T-helper 1 cell (primary cell): ENCODE measurements at places on chromosomes 13 and 19.

GRCh38 chr13:94112227-94112626 lies 367.3 kb downstream of the DCT start:
- no peak for DNase-seq

GRCh38 chr19:28554321-28555091 lies 658.4 kb downstream of the UQCRFS1 start:
- no peak for DNase-seq

DNA sequence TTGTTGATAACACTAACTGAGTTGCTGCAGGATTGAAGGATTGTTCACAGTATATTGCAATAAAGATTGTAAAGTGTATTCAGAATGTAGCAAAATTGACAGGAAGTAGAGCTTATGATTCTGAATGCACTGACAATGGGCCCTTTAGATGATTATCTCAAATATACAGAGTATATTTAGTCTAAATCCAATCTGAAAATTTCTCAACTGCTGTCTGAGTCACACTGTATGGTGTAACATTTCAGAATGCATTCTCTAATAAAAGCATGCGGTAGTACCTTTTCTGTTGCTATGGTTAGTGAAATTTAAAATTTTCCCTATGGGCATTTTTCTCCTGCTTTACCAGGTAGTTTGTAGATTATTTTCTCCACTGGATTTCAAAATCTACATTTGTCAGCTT lies 365.2 kb downstream of the PCDH17 start:
- no peak for DNase-seq

DNA sequence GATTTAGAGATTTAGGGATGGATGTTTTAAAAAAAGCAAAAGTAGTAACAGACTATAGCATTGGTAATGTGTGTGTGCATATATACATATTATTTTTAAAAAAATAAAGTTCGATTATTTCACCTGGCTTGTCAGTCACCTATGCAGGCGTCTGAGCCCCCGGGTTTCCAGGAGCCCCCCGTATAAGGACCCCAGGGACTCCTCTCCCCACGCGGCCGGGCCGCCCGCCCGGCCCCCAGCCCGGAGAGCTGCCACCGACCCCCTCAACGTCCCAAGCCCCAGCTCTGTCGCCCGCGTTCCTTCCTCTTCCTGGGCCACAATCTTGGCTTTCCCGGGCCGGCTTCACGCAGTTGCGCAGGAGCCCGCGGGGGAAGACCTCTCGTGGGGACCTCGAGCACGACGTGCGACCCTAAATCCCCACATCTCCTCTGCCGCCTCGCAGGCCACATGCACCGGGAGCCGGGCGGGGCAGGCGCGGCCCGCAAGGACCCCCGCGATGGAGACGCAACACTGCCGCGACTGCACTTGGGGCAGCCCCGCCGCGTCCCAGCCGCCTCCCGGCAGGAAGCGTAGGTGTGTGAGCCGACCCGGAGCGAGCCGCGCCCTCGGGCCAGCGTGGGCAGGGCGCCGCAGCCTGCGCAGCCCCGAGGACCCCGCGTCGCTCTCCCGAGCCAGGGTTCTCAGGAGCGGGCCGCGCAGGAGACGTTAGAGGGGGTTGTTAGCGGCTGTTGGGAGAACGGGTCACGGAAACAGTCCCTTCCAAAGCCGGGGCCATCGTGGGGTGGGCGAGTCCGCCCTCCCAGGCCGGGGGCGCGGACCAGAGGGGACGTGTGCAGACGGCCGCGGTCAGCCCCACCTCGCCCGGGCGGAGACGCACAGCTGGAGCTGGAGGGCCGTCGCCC lies 840 bp upstream of the CCNA1 start:
- no peak for DNase-seq

DNA sequence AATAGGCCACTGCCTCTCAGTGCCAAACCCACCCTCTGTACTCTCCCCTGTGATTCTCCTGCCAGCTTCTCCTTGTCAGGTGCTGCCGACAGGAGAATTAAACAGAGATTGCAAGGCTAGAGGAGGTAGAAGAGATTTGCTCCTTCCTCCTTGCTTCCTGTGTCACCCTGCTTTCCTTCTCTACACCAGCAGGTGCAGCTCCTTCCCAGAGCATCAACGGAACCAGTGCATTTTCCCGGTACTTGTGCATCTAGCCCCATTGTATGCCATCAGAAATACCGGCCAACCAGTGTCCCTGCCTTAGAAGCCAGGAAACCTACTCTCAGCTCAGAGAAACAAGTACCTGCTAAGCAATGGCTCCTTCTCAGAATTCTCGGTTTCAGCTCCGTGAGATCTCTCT lies 253.2 kb downstream of the SUCLA2 start:
- DNase-seq, result no peak

DNA sequence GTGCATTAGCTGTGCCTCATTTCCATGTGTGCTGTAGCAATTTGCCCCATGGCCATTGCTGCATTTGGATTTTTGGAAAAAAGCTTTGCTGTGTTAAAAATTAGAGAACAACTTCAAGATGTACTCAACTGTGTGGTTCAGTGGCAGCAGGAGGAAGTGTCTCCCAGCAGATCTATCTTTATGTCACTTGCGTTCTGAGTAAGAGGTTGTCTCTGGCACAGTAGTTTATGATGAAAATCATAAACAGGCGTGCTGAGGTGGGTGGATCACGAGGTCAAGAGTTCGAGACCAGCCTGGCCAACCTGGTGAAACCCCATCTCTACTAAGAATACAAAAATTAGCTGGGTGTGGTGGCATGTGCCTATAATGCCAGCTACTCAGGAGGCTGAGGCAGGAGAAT lies 29.0 kb upstream of the RNF17 start:
- no peak for DNase-seq

DNA sequence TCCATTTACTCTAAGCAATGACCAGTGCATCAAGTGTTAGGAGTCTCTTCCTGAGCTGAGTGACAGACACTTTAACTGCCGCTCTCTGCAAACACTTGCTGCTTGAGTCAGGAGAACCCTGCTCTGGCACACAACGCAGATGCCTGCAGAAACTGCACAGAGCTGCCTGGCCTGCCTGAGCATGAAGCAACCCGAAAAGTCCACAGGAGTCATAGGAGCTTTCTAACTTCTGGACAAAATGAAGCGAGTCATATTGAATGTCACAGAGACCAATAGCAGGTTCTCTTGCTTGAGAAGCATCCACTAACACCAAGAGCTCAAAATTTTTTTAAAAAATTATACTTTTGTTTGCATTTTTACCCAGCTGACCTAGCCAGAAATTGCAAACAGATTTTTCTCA lies 232.4 kb downstream of the LHFPL6 start:
- DNase-seq, result no peak
